ENCODE measurements at places on chromosomes 2 and 18.

GRCh38 chr2:88201811-88202169, 31.6 kb downstream of the THNSL2 start:
- no peak for DNase-seq

DNA sequence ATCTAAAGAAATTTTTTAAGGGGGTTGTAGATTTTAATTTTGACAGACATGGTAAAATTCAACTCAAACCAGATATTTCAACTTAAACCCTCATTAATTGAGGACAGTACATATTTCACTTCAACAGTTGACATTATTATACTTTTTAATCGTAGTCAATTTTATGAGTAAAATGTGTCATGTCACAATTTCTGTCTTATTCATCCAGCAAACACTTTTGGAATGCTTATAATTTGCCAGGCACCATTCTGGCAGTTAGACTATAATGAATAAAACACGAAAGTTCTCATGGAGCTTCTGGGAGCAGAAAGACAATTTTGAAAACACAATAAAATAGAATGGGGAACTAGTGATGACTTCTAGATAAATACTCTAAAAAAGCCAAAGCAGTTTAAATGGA, 1094.8 kb downstream of the SUCLG1 start:
- DNase-seq: no peak

DNA sequence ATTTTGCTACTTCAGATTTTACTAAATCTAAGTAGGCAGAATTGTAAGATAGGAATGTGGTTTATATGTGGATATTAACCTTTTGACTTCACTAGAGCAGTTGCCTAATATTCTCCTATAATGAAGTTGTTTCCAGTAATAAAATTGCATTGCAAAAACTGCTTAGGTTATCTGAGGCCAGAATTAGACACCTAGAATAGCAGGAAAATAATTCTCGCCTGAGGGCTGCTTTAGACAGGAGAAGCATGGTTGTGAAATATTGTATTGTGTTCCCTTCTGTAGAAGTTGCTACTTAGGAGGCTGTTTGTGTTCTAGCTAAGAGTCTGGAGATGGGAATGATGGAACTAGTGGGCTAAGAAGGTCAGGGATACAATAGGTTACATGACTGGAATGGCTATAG, 146.3 kb downstream of the PLCL1 start:
- no peak for DNase-seq

DNA sequence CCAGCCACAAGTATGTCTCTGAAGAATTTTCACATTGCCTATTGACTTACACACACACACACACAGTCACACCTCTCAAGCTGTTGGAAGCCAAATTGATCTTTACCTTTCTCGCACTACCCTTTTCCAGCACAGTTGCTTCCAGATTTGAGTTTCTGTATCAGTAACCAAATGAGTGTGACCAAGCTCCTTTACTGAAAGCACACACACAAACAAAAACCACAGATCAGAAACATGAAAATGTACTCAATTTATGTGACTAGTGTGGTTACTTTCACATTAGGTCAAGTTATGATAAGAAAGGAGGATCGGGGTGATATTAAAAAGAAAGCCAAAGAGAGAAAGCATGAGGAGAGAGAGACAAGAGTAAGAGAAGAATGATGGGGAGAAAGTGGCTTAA, 993.9 kb upstream of the POU3F3 start:
- DNase-seq: no peak

DNA sequence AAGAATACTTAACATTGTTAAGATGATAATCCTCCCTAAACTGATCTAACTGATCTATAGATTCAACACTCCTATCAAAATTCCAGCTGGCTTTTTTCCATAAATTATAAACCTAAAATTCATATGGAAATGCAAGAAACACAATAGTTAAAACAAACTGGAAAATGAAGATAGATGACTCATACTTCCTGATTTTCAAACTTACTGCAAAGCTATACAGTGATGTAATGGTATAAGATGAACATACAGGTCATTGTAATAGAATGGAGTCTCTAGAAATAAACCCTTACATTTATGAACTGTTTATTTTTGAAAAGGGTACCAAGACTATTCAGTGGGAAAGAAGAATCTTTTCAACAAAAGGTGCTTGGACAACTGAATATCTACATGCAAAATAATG, 32.3 kb downstream of the UBXN4 start:
- no peak for DNase-seq

- DNase-seq: no peak
Observed at GRCh38 chr2:20533993-20534622, 87.2 kb downstream of the RHOB start.

DNA sequence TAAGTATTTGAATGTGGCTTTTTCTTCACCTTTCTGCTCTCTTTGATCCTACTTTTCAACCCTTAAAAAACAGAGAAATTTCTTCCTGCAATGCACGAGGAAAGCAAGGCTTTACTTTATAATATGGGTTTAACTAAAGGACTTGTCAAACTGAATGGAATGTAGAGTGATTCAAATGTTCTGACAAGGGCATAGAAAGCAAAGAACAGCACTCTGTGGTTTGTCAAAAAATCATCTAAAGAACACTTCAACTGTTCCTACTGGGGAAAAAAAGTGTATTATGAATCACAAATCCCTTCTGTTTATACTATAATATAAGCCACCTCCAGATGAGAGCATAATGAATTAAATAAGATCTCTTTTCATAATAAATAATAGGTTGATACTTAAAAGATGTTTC, 45.0 kb upstream of the RIT2 start:
- DNase-seq: no peak

DNA sequence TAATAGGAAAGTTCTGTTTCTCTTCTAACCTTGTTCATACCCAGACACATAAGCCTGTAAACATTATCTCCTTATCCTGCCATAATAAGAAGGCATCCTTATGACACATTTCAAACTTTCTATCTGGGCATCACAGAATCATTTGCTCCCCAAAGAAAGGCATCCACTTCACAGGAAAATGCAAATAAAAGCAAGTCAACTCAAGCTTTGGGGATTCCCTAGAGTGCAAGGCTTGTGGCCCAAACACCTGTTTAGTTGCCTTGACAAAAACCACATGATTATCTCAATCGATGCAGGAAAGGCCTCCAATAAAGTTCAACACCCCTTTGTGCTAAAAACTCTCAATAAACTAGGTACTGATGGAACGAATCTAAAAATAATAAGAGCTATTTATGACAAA, 195.7 kb upstream of the GALNT5 start:
- DNase-seq: no peak

GRCh38 chr2:174846941-174847938, 83.0 kb upstream of the CHRNA1 start:
- DNase-seq: no peak

DNA sequence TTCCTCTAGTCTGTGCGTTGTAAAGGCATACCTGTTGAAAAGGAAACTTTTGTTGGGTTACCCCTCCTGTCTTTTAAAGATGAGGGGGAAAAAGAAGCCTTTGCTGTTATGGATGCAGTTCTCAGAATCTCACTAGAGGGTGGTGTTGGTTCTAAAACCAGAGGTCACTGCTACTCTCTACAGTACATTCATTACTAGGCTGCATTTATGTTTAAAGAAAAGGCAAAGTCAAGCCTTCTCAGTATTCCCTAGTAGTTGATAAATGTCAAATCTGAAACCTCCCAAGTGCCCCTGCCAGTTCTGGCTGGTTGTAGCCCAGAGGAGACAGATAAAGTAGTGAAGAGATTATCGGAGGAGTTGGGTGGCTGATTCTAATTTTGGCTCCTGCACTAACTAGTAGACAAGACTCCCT, 1.4 kb upstream of the PLCL1 start:
- peak; percentile 67 for DNase-seq

DNA sequence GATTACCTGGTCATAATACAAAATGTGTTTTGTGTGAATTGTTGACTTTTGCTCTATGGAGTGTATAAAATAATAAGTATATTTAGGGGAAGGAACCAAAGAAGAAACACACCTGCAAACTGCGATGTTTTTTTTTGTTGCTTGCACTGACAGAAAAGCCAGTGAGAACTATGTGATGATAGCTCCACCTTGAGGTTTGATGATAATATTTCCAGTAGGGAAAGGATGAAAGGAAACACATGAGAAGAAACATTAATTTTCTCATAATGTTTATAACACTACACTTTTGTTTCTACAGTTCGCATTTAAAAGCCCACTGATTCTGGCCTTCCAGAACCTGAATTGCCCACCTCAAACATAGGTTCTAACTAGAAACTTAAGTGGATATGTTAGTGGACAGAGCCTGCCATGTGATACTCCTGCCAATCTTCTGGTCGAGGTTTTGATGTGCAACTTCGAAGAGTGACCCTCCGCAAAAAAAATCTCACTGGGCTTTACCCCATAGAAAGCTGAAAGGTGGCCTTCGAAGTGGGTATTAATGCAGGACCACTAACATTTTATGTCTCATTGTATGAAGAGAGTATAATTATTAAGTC, 476.4 kb upstream of the SPHKAP start:
- no peak for DNase-seq

GRCh38 chr2:118849226-118850167, 2.0 kb upstream of the EN1 start:
- DNase-seq: no peak

GRCh38 chr2:238946318-238947242, 98.7 kb downstream of the TWIST2 start:
- DNase-seq: no peak

- DNase-seq: no peak
Observed at GRCh38 chr2:145682546-145683157, 1162.7 kb upstream of the ZEB2 start.

DNA sequence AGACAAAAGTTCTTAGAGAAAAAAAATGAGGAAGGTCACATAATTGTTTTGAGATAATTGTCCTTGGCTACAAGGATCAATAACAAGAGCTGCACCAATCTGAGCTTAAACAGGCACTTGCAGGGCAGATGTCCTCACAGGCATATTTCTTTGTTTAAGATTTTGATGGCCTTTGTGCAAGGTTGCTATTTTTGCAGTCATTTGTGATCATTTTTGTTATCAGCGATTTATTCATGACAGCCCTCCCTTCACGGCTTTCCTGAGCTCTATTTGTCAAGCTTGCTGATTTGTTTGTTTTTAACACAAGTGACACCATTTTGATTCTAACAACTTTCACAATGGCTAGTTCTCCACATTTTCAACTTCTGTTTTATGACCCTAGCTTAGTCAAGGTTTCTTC, 418.6 kb upstream of the REG3G start:
- DNase-seq: no peak

DNA sequence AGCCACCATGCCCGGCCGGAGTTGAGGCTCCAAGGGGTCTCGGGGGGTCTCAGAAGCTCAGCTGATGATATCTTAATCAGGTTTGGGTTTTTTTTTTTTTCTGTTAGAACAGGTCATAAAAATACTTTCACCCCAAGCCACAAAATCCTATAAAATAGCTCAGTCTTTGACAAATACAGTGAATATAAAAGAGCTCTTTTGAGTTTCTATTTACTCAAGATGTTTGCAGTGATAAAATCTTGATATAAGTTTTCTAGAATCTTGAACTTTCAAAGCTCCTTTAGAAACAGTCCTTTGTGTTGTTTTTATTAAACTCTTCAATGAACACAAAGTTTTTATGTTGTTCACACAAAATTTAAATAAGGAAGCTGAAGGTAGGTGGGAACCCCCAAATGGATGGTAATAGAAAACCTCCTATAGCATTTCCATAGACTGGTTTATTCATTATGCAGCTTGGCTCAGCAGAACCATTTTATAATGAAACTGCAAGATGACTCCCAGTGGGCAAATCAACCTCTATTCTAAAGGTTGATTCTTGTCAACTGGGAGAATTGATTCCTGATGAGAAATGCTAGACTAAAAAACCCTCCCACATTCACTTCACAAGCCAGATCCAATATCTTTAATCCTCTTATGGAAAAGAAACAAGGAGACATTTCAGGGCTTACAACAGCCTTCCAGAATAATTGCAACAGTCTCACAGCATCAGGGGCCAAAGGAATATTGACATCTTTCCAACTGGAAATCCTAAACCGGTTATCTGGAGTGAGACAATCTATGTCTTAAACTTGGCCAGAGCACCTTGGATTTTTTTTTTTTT, 13.6 kb upstream of the NARS1 start:
- DNase-seq: no peak

DNA sequence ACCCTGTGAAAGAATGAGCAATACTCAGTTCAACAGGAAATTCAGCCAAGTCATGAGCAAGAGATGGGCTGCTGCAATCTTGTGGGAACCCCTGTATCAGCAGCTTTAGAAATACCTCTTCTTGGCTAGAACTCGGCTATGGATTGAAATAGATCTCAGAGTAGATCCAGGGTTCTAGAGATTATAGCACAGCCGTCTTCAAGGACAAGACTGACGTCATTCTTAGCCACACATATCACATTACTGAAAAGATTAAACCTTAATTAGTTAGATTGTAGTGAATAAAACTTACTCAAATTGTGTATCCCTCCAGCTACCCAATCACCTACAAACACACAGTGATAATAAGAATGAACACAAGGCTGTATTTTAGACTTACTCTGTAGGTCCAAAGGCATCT, 776.4 kb downstream of the EPHA4 start:
- DNase-seq: no peak

DNA sequence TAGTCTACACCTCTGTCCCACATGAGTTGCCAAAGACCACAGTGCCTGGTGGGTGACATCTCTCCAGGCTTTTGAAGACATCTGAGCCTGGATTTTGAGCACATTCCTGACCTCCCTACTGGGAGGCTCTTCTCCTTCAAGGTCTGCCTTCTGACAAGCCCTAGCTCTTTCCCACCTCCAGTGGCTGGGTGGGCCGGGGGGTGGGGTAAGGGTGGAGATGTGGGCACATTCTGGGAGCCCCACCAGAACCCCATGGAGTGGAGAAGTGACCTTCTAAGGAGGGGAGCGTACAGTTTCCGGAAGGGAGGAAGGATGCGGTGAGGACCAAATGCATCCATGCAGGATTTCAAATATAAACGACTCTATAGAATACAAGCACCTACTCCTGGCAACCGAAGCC, 27.9 kb upstream of the ANXA4 start:
- DNase-seq: no peak

- no peak for DNase-seq
Observed at GRCh38 chr18:54787616-54788015, 40.7 kb upstream of the RAB27B start.

GRCh38 chr2:79612999-79613398, 100.1 kb downstream of the CTNNA2 start:
- no peak for DNase-seq

DNA sequence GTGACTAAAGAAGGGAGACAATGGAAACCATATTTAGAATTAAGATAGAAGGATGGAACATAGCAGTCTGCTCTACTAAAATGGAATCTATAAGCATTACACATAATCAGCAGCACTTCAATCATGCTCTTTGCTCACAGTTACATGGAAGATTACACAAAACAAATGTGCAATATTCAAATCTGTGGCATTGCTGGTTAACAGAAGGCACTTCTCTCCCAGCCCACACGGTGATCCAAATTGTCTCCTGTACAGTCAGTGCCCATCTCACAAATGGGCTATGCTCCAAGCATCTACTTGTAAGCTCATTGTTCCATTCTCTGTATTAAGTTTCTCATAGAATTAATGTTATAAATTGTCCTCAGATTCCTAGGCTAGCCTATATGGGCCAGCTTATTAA, 716.6 kb downstream of the NRXN1 start:
- DNase-seq: no peak

DNA sequence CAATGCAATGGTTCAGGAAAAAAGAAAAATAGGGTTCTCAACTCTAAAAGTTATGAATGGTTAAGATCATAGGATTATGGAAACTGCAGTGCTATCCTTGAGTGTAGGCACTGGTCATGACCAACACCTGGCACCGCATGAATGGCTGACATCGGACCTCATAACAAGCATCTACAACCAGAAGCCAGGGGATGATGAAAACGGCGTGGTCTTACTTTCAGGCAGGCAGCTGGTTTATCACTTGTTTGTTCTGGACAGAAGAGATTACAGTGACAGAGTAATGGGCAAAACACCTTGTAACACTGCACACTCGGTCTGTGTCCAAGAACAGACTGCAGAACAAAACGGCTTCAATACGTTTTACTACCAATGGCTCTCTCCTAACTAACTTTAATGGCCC, 132.8 kb downstream of the STK39 start:
- no peak for DNase-seq
